Adrenal gland (tissue), 19 donors: ENCODE measurements at places on chromosomes 12 and 14.
A peak's percentile ranks its signal among the peaks of the same experiment; 100 is the strongest.

GRCh38 chr12:113994051-113994450 lies 27.9 kb upstream of the RBM19 start:
- DNase-seq, result no peak

GRCh38 chr12:120115066-120115465 lies 1.5 kb downstream of the RAB35 start:
- no peak for DNase-seq

DNA sequence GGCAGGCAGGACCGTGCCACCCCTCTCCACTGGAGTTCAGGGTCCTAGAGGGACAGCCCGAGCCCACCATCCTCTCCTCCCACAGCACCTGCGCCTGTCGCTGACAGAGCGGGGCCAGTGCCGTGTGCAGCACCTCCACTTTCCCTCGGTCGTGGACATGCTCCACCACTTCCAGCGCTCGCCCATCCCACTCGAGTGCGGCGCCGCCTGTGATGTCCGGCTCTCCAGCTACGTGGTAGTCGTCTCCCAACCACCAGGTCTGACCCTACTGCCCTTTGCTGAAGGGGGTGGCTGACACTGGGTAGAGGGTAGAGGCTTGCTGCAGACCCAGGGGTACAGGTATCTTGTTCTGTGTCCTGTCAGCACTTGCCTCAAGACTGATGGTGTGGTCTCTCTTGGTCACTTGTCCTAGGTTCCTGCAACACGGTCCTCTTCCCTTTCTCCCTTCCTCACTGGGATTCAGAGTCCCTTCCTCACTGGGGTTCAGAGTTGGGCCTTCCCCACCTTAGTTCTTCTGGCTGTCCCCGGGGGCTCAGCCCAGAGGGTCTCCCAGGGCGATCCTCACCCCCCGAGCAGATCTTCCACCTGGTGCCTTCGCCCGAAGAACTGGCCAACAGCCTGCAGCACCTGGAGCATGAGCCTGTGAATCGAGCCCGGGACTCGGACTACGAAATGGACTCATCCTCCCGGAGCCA lies 42.0 kb downstream of the SH2B3 start:
- DNase-seq, result peak; percentile 21

- DNase-seq, result no peak
Measured at GRCh38 chr12:90905691-90906370, 49.1 kb downstream of the CCER1 start.

GRCh38 chr12:82414044-82414443 lies 55.7 kb downstream of the METTL25 start:
- DNase-seq, result no peak

GRCh38 chr12:49661191-49661590 lies 37.8 kb downstream of the PRPF40B start:
- no peak for DNase-seq

DNA sequence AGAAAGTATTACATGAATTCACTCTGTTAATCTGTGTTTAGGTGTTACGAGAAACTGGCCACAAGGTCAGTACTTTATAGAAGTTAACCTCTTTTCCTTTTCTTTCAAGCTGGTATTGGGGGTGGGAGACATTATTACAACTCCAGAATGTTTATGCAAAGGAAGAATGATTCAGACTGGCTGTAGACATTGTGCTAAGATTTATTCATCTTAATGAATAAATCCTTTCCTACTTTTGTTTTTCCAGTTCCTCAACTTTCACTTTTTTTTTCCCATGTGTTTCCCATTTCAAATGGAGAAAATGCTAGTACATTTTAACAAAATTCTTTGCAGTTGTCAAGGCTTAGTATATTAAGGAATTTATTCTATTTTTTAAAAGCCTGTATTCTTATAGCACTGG lies 1.3 kb downstream of the OTOGL start:
- DNase-seq, result no peak

- no peak for DNase-seq
Measured at GRCh38 chr12:47067176-47067575, 12.2 kb upstream of the PCED1B start.

GRCh38 chr14:35369701-35370191 lies 34.8 kb downstream of the NFKBIA start:
- no peak for DNase-seq

DNA sequence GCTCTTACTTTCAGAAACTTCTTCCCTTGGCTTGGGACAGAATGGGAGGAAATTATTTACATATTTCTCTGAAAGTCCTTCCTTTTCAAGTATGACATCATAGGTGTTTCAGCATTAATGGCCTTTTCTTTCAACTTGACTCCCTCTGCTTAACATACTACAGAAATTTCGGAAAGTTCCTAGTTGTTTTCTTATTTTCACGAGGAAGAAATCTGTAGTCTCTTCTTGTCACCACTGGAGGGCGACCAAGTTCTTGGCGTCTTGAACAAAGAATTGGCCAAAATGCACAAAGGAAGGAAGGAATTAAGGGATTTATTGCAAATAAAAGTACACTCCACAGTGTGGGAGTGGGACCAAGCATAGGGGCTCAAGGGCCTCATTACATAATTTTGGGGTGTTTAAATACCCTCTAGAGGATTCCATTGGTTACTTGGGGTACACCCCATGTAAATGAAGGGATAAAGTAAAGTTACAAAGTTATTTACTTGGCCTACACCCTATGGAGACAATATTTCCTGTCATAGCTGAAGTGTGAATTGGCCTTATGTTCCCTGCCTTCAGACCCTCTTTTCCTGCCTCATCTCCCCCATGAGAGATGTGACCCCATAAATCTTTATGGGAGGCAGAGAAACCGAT lies 70.4 kb downstream of the RPL10L start:
- peak; percentile 21 for DNase-seq

DNA sequence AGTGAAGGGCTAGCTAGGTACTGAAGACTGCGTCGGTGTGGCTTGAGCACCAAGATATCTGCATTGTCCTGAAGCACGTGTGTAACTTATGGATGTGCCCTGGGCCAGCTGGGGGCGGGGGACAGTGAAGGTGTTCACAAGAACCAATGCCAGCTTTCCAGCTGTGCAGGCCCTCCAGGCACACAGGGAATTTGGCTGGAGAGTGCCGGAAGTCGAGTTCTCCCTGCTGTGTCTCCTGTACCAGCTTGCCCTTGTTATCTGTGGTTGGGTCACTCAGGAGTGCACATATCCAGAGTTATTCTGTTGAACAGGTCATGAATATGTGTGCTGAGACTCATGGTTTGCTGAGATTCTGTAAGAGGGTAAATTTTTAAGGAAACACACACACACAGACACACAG lies 75.9 kb upstream of the CRY1 start:
- DNase-seq, result no peak

DNA sequence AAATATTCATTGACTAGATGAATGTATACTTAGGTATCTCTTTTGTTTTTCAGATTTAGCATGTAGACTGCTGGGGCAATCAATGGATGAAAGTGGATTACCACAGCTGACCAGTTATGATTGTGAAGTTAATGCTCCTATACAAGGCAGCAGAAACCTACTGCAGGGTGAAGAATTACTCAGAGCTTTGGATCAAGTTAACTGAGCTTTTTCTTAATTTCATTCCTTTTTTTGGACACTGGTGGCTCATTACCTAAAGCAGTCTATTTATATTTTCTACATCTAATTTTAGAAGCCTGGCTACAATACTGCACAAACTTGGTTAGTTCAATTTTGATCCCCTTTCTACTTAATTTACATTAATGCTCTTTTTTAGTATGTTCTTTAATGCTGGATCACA lies 15.3 kb upstream of the SNAPC1 start:
- DNase-seq, result no peak

DNA sequence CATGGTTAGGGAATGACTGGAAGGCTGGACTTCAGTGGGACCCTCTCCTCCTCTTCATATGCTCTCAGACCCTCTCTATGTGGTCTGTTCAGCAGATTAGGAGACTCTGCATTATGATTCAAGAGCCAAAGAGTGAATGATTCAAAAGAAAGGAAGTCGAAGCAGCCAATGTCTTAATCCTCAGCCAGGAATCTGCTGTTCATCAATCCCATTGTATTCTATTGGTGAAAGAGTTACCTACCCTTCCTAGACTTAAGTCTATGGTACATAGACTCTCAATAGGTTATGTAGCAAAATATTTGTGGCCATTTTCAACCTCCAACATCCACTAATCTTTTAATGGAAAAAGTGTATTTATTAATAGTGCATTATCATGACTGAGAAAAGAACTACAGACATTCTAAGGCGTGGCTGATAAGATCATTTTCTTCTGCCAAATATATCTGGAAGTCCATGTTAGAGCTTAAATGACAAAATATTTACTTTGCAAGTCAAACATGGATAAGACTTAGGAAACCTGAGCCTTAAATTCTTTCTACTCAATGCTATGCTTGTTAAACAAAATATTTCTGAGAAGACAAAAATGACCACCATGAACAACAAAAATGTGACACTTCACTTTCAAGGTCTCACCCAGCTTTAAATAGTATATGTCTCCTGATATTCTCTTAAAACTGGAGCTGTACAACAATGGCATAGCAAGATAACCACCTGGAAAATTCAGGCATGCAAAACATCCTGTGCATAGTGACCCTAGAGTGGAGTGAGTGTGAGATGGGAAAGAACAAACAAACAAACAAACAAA lies 1100.6 kb downstream of the GALC start:
- no peak for DNase-seq

GRCh38 chr12:116969615-116970585 lies 59.1 kb downstream of the FBXW8 start:
- peak; percentile 30 for DNase-seq

GRCh38 chr14:76306131-76306530 lies 69.8 kb upstream of the ESRRB start:
- no peak for DNase-seq

DNA sequence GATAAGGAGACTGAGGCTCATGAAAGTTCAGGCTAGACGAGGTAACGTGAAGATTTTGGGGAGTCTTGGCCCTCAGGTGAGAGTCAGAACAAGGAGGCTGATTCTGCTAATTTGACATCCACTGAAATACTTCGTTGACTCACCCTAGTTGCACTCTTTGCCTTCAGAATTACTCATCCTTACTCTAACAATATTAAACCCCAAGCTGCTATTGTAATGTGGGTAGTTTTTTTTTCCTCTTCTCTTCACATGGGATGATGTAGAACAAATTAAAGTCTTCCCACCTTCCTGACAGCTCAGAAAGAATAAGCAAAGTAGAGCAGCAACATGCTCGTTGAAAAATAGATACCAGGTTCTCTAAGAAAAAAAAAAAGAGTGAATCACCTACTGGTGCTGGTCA lies 22.0 kb upstream of the SRRM4 start:
- no peak for DNase-seq

- DNase-seq, result no peak
Measured at GRCh38 chr14:69708586-69709560, 58.1 kb upstream of the SRSF5 start.

- no peak for DNase-seq
Measured at GRCh38 chr12:41466802-41467201, 278.7 kb downstream of the PDZRN4 start.

GRCh38 chr14:55401751-55402150 lies 9.9 kb downstream of the ATG14 start:
- DNase-seq, result no peak

GRCh38 chr12:118773956-118774723 lies 207.2 kb upstream of the SRRM4 start:
- no peak for DNase-seq

DNA sequence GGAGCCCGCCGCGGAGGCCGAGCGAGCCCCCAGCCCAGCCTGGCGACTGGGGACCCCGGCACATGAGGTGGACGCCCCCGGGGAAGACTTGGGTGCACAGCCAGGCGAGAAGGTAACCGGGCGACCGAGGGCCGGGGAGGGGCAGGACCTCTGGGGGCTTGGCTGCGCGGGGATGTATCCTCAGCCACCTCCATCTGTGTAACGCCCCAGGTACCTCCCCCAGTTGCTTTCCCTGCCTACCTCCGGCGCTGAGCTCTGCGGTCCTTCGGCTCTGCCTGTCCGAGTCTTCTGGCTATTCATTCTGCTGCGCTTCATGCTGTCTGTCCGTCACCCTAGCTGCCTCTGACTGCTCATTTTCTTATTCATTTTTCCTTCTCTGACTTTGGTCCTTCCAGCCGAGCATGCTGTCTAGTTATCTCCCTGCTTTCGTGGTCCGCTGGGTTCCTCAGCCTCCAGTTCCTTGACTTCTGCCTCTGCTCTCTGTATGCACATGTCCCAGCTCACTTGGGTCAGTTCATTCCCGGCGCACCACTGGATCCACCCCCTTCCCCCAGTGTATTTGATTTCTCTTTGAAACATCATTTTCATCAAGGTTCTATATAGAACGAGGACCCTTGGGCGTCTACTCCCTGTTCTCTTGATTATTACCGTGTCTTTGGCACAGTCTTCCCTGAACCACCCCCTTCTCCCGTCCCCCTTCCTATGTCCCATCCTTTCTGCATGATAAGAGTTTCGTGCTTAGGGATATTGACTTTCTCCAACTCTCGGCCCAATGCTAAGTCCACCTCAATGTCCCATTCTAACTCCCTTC lies 612 bp downstream of the PHC1 start:
- DNase-seq, result peak; percentile 58

GRCh38 chr14:74636424-74637177 lies 24.6 kb upstream of the LTBP2 start:
- DNase-seq, result no peak

DNA sequence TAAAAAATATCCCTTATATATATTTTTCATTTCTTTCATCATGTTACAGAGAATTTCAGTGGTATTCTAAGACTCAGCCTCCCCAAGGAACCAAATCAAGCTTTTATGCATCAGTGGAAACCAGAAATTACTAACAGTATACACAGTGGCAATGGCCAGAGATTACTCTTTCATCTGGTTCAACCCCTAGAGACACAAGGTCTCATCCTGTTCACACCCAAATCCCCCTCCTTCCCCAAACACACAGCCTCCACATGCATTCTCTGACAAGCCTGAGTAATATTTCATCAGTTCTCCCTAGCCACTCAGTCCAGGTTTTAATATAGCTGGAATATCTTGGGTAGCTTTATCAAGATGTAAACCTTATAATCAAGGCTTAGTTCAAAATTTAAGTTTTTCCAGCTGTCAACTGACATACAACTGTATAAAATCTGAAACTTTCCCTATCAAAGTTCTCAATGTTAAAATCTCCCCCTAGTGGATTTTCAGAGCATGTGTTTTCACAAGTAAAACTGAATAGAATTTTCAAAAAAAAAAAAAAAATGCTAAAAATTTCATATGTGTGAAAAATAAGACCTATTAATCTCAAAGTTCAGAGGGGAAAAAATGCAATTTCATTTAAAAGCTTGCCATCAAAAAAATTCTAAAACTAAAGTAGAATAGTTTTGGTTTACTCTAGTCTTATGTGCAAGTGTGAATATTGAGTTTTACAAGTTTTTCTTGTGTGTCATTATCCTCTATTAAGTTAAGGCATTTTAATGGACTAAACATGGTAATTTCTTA lies 10.5 kb upstream of the SSTR1 start:
- no peak for DNase-seq

GRCh38 chr12:38771871-38772270 lies 133.5 kb downstream of the CPNE8 start:
- DNase-seq, result no peak

- DNase-seq, result no peak
Measured at GRCh38 chr12:109287811-109288469, 21.1 kb downstream of the FOXN4 start.
